ENCODE measurements at places on chromosomes 5 and 9. TPM values are rescaled to one million over a fixed set of nuclear protein-coding genes. Genes with fewer than 3 reads are reported as not detected.

DNA sequence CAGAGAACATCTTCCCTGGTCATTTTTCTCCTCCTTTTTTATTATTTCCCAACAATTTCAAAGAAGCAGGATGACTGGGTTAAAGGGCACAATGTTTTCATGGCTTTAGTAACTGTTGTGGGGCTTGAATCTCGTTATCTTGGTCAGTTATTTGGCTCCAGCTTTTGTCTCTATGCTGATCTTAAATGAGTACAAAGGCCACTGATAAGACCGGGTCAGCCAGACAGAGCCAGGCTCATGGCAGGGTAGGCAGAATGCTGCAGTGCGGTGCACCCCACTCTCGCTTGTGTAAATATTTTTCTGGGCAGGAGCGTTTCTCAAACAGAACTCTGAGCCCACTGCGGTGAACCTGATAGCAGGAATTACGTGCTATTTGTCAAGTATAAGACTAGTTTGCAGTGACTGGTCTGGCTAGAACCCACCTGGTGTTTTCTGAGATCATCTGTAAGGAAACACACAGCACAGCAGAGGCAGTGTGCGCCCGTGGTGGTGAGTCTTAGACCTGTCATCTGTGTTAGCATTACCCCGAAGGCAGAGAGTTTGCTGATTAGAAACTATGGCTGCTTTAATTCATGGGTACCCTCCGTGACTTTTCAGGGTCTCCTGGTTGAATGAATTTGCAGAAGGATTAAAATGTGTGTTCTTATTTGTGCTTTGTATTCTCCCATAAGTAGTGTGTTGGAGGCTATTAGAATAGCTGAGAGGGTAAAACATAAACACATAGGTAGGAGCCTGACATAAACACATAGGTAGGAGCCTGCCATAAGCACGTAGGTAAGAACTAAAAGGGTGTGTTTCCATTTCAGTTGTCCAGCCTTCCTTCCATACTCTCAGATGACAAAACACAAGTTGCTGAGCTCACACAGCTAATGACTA lies 158.6 kb upstream of the DMRT1 start:
- H3K36me3 ChIP-seq: no peaks in the 10 kb centered on the region
- H3K4me1 ChIP-seq: peaks cover 10% of the 10 kb centered on the region
- DNase-seq: no peak
- H3K27me3 ChIP-seq: no peaks in the 10 kb centered on the region

- H3K36me3 ChIP-seq: no peaks in the 10 kb centered on the region
- no peak overlapping the region for H3K27ac ChIP-seq
- H3K4me1 ChIP-seq: no peaks in the 10 kb centered on the region
- DNase-seq: no peak
- no peak overlapping the region for H3K4me3 ChIP-seq
- no peaks in the 10 kb centered on the region for H3K27me3 ChIP-seq
Observed at GRCh38 chr5:11400316-11400715, 503.9 kb downstream of the CTNND2 start.

GRCh38 chr9:38432922-38433510 lies 8.8 kb upstream of the IGFBPL1 start:
- no peaks in the 10 kb centered on the region for H3K4me1 ChIP-seq
- H3K27me3 ChIP-seq: no peaks in the 10 kb centered on the region
- no peak for DNase-seq
- H3K4me3 ChIP-seq: no peak overlapping the region
- no peak overlapping the region for H3K27ac ChIP-seq

GRCh38 chr5:109125755-109126429 lies 283.9 kb downstream of the PJA2 start:
- no peak overlapping the region for H3K27ac ChIP-seq
- DNase-seq: no peak
- H3K27me3 ChIP-seq: no peaks in the 10 kb centered on the region

DNA sequence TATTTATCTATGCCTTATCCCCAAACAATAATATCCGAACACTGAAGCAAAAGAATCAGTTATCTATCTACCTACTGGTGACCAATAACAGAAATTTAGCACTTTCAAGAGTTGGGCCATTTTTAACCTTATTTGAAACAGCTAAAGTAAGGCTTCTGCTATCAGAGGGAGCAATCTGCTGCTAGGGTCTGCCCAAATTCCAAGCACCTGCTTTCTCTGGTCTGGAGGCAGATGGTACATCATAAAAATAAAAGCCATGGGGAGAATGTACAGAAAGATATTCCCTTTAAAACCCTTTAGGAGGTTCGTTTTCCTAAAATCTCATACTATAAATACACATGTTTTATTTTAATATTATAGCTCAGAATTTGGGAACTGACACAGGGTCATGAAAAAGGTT lies 37.7 kb upstream of the ARSB start:
- H3K36me3 ChIP-seq: no peaks in the 10 kb centered on the region
- no peak overlapping the region for H3K4me3 ChIP-seq
- no peak for DNase-seq
- no peaks in the 10 kb centered on the region for H3K27me3 ChIP-seq
- H3K4me1 ChIP-seq: no peaks in the 10 kb centered on the region

DNA sequence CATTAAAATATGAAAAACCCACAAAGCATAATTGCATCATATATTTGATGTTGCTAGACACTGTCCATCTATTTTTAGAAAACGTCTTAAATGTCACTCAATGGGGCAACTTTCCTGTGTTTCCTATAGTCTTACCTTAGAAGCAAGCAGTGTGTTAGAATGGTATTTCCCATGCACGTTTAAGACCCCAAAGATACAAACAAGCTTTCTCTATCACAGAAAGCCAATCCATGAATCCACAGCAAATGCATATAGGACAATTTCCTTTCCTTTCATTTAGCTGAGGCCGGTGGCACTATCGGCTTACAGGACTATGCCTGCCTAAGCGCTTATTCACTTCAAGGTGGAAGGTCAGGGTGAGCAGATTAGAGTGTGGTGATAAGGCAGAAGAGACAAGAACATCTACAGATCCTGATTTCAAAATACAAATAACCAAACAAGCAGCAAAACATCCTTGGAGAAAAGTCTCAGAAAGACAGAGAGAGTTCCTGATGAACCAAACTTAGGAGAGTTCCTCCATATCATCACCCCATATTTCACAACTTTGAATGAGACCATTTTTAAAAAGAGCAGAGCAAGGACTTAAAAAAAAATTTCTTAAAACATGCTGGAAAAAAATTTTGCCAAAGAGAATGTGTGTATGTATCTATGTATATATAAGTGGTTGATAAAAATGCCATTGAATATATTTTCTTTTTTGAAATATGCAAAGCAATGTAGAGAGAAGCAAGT lies 57.2 kb downstream of the MEF2C start:
- no peaks in the 10 kb centered on the region for H3K36me3 ChIP-seq
- no peak for DNase-seq
- H3K4me1 ChIP-seq: peaks cover 10% of the 10 kb centered on the region
- peak overlapping the region; percentile 30 for H3K27ac ChIP-seq
- H3K27me3 ChIP-seq: no peaks in the 10 kb centered on the region
- no peak overlapping the region for H3K4me3 ChIP-seq

- no peak for DNase-seq
- H3K36me3 ChIP-seq: no peaks in the 10 kb centered on the region
- H3K27me3 ChIP-seq: no peaks in the 10 kb centered on the region
Observed at GRCh38 chr9:3858961-3859360, 333.2 kb upstream of the RFX3 start.

DNA sequence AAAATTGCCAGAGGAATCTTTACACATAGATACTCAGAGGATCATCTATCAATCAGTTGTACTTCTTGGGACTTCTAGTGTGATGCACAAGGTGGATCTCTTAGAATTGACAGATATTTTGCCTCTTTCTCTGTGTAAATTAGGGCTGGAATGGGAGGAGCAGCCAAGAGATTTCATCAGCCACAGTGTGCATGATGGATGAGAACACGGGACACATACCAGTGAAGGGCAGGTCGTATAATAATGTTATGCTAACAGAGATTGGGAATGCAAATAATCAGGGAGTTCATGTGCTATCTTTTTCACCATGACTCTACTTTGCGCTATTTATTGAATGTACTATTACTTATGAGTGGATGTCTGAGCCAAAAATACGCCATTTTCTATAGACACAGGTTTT lies 43.3 kb upstream of the ISOC1 start:
- H3K4me1 ChIP-seq: no peaks in the 10 kb centered on the region
- H3K36me3 ChIP-seq: no peaks in the 10 kb centered on the region
- no peak for DNase-seq
- H3K27ac ChIP-seq: no peak overlapping the region
- H3K4me3 ChIP-seq: no peak overlapping the region
- H3K27me3 ChIP-seq: no peaks in the 10 kb centered on the region

DNA sequence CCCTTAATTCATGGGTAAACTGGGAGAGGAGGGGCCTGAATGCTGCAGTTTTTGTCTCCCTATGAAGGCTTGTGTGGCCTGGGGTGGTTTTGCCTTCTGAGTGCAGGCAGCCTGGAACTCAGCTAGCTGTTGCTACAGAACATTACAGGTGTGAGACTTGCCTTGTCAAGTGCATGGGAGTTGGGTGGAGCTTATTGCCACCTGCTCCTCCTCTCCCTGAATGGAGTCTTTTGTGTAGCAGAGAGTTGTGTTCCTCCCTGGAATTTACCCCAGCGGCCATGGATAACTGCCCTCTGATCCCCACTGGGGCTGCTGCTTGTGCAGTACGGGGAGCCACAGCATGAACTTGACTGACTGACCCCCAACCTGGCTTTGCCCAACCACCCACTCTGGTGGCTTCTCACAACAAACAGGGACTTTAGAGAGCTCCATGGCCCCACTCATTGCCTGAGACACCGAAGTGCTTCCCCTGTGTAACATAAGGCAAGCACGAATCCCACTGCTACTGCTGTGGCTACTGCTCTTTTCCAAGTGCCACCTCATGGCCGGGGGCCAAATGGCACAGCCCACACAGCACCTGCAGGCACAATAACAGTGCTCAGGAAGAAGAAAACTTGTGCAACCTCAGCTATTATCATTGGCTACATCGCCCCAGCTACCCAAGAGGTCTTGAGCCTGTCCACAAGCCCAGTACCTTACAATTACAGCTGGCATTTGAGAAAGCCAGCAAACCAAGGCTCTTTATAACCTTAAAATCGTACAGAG lies 942.9 kb downstream of the CDH18 start:
- no peak overlapping the region for H3K27ac ChIP-seq
- no peaks in the 10 kb centered on the region for H3K36me3 ChIP-seq
- H3K4me1 ChIP-seq: no peaks in the 10 kb centered on the region

- H3K36me3 ChIP-seq: no peaks in the 10 kb centered on the region
- H3K27me3 ChIP-seq: no peaks in the 10 kb centered on the region
- H3K27ac ChIP-seq: no peak overlapping the region
Observed at GRCh38 chr9:101586651-101587050, 8.1 kb downstream of the PPP3R2 start.

- no peaks in the 10 kb centered on the region for H3K4me1 ChIP-seq
- H3K27ac ChIP-seq: no peak overlapping the region
- no peak overlapping the region for H3K4me3 ChIP-seq
- DNase-seq: no peak
- no peaks in the 10 kb centered on the region for H3K36me3 ChIP-seq
Observed at GRCh38 chr9:84070590-84070989, 90.0 kb downstream of the RMI1 start.

DNA sequence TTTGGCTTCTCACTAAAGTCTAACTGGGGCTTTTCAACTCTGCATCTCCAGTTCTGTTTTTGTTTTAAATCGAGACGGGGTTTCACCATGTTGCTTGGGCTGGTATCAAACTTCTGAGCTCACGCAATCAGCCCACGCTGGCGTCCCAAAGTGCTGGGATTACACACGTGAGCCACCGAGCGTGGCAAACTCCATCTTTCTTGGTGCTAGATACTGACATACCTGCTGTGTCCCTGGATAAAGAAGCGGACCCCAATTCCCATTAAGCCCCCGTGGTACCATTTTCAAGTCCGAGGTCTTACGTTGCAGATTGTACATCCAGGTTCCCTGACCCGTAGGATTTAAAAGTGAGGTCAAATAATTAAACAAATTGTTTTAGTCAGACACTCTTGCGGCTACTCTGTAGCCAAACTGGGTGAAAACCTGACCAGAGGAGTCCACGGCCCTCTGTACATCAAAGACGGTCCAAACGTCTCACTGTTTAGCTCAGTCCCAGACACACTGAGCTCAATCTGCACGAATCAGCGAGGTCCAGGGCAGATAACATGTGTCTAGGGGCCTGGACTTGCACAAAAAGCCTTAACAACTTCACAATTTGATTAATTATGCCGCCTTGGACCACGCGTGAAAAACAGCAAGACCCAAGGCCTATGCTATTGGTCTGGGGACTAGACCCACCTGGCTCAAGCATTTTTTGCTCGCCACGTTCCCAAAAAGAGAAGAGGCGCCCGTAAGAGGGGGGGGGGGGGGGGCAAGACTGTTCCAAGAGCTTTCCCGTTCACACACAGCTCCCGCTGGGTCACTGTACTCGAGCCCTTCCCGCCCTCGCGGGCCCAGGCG lies 727 bp upstream of the DNAJA1 start:
- H3K27me3 ChIP-seq: no peaks in the 10 kb centered on the region
- H3K27ac ChIP-seq: peak overlapping the region; percentile 99
- DNase-seq: no peak
- peak overlapping the region; percentile 89 for H3K4me3 ChIP-seq

GRCh38 chr9:23764219-23764618 lies 61.8 kb downstream of the ELAVL2 start:
- H3K36me3 ChIP-seq: no peaks in the 10 kb centered on the region
- no peaks in the 10 kb centered on the region for H3K4me1 ChIP-seq
- no peak for DNase-seq
- no peaks in the 10 kb centered on the region for H3K27me3 ChIP-seq
- no peak overlapping the region for H3K4me3 ChIP-seq

DNA sequence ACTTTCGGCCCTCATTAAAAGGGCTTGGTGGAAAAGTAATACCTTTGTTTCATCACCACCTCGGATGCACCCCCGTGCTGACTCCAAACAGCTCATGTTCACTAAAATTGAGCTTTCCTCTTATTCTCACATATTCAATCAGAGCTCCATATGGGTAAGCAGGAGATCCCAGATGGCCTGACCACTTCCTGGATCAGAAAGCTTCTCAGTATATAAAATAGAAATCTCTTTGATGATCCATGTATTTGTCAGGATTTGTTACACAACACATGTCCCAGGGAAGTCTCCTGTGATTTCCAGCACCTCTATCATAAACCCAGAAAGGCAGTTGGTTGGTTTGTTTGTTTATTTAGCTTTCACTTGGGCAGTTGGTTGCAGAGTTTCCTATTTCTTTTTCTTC lies 402.0 kb downstream of the MLLT3 start:
- no peaks in the 10 kb centered on the region for H3K4me1 ChIP-seq
- H3K27ac ChIP-seq: no peak overlapping the region
- no peak overlapping the region for H3K4me3 ChIP-seq

The TTC39B gene
- polyA plus RNA-seq: 7.4 TPM

The MCC gene
- polyA plus RNA-seq: 29.8 TPM

The C9 gene
- not detected for polyA plus RNA-seq

The CCL27 gene
- polyA plus RNA-seq: 0.21 TPM

The PTPDC1 gene
- 2.7 TPM for polyA plus RNA-seq

The LHX2 gene
- 0.11 TPM for polyA plus RNA-seq

The INSL6 gene
- not detected for polyA plus RNA-seq

The NDOR1 gene
- polyA plus RNA-seq: 1.1 TPM

The OR13D1 gene
- not detected for polyA plus RNA-seq

All from ovary (tissue), 10 donors.